ENCODE measurements at places on chromosomes 5 and 9.

- no peak for DNase-seq
These were observed 957 bp downstream of the PRELID1 start for GRCh38 chr5:177304392-177305119.

GRCh38 chr9:137809040-137809576, 68.5 kb upstream of the CACNA1B start:
- no peak for DNase-seq

DNA sequence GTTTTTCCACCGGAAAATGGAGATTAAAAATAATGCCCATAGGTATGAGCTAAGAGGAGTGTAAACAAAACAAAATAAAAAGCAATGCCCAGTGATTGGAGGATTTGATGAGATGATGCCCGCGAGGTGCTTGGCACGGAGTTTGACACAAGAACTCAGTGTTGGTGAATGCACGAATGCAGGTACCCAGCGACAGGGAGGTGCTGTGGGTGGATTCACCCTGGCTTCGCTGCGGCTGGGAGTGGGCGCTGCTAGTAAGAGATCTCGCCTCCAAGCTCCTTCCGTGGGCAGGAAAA, 526 bp upstream of the STXBP1 start:
- DNase-seq, result no peak

DNA sequence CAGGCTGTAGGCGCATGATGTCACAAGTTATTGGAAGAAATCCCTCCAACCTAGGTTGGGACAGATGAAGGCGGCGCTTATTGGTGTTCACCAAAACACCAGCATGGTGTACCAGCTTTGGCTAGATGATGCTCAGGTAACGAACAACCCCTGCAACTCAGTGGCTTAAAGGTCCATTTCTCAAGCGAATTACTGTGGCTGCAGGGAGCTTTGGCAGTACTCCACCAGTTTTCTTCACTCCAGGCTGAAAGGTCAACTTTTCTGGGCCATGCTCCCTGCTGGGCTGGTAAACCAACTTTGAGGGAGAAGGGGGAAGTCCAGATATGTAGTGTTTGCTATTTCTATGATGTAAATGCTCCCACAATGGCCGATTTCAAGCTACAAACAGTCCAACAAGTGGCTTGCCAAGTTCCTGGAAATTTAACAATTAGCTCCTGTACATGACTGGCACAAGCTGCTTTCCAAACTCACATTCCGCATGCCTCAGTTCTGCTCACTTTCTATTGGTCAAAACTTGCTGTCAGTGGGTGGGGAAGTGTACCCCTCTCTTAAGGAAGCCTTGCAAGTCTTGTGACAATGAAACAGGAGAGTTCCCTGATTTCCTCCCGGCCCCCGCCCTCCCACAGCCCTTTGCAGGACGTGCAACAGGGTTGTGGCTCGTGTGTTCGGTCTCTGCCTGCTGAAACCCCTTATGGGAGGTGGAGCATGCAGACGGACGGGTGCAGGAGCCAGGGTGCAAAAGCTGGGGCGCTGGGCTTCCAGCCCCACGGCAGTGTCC, 588 bp upstream of the ZBED3 start:
- DNase-seq, result no peak

GRCh38 chr5:180990882-180991242, 2.2 kb downstream of the BTNL3 start:
- DNase-seq, result no peak

GRCh38 chr9:9142001-9142400, 1342.4 kb upstream of the DMAC1 start:
- DNase-seq, result no peak

DNA sequence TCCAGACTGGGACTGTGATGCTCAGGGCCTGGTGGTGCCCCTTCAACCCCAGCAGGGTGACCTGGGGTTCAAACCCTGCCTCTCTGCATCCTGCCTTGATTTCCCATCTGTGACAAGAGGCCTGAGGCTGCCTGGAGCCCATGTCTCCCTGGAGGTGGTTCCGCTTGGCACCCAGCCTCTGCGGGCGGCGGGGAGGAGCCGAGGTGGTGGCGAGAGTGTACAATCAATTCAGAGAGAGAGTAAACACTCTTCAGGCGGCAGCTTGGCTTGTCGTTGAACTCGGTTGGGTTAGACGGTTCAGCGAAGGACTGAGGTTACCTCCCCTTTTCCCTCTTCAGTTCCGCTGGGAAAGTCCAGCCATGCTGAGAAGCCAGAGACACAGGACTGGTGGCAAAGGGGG, 39.3 kb downstream of the NTNG2 start:
- no peak for DNase-seq

GRCh38 chr9:113355040-113355596, 5.8 kb downstream of the BSPRY start:
- no peak for DNase-seq

GRCh38 chr5:74378464-74378863, 262.1 kb downstream of the ENC1 start:
- no peak for DNase-seq

DNA sequence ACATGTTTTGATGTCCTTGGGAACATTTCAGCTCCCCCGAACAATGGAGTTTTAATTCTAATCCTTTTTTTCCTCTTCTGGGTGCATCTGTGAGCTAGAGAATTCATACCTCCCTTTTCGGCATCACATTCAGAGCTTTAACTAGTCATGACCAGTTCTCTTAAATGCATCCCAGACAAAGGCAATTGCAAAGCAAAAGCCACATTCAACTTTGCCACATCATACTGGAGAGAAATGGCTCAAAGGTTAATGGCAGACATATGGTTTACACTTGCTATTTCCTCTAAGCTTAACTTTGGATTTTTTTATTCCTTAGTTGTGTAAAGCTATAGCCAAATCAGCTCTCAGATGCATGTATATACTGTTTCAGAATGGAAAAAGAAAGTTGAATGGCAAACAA, 153.3 kb downstream of the ESM1 start:
- no peak for DNase-seq

DNA sequence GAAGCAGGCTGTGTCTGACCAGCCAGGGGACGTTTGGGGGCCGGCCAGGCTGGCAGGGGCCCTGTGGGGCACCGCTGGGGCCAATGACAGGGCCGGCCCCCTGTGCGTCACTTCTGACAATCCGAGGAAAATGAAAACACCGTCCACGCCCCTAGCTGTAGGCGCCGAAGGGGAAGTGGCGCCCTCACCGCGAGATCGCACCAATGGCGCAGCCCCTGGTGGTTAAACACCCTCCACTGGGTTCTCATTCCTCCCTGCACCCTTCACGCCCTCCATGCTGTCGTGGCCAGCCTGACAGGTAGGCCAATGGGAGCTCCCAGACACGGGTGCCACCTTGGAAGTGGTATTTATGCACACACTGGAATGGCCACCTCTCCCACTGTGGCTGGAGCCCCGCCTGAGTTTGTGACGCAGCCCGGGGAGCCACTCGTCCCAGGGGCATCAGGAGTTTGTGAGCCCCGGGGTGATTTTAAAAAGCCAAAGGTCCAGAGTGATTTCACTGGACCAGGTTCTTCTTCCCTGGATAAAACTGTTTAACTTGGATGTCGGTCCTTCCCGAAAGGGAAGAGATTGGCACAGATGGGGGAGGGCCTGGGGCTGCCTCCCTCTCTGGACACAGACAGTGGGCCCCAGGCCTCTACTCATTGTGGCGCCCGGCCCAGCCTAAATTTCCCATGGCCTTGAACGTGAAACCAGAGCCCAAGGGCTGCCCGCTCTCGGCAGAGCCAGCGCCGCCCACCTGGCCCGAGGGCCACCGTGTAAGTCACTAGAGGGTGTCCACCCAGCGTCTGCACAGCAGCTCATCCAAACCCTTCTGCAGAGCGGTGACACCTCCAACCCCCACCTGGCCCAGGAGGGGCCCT, 49.7 kb downstream of the NKD2 start:
- no peak for DNase-seq

DNA sequence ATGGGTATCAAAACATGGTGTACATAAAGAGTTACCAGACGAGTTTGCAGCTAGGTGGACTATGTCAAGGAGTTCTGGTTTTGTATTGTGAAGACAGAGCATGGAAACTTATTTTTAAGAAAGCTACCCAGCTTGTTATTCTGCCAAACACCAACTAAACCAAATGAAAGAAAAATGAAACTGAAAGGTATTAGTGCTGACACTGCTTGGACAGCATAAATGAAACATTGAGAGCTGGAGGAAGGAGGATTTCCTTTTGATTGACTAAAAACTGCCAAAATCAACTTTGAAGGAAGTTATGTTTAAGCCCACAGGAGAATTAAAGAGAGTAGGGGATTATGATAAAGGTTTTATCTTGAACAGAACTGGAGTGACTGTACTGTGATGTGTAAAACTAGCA, 766.2 kb downstream of the PTPRD start:
- DNase-seq, result no peak

DNA sequence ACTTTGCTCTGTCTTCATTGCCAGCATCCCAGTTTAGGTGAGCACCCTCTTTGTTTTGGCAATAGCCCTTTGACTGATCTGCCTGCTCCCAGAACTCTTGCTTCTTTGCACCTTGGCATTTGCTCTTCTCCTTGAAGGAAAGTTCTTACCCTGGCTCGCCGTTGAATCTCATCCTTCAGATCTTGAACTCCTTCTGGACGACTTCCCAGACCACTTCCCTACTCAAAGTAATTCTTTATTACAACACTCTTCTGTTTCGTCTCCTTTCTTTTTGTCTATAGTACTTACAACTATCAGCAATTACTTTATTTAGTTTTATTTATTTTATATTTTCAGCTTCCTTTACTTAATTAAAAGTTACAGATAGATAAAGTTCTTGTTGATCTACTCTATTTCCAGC, 1510.1 kb downstream of the MAT2B start:
- no peak for DNase-seq

- no peak for DNase-seq
These were observed 9.3 kb downstream of the NINJ1 start for GRCh38 chr9:93124793-93125192.

- DNase-seq, result no peak
These were observed 142.5 kb downstream of the ACER2 start for GRCh38 chr9:19551124-19551929.

DNA sequence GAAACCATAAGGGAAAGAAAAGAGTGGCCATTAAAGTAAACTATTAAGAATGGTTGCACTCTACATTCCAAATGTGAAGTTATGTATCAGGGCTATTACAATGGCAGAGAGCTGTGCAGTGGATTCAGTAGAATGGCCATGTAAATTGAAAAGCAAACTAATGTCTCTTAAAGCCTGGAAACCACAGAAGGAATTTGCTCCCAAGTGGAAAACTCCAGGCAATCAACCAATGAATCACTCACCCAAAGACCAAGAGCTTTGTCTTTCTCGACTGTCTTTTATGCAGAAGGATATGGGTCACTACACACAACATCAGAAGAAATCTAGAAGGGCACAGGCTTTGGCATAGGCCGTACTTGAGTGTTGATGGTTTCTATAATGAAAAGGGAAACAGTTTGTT, 114.9 kb downstream of the TLE1 start:
- no peak for DNase-seq

- DNase-seq, result no peak
These were observed 50.4 kb upstream of the ASS1 start for GRCh38 chr9:130394320-130394719.

DNA sequence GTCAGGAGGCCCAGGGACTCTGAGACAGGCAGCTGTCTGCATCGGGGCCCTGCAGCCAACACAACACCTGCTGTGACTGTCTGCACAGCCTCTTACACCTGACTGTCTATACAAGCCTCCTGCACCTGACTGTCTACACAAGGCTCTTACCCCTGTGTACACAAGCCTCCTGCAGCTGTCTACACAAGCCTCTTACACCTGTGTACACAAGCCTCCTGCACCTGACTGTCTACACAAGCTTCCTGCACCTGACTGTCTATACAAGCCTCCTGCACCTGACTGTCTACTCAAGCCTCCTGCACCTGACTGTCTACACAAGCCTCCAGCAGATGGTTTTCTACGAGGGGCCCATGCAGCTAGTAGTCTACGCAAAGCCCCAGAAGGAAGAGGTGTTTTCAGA, 18.6 kb downstream of the IRX2 start:
- no peak for DNase-seq

- no peak for DNase-seq
These were observed 701.6 kb downstream of the MTRR start for GRCh38 chr5:8570528-8570927.

- no peak for DNase-seq
These were observed 53.0 kb downstream of the SUB1 start for GRCh38 chr5:32638309-32638708.

- no peak for DNase-seq
These were observed 109.2 kb downstream of the ANXA2R start for GRCh38 chr5:42930934-42931333.

GRCh38 chr5:76582230-76583162, 40.7 kb downstream of the F2RL2 start:
- no peak for DNase-seq

- no peak for DNase-seq
These were observed 797.9 kb downstream of the TLE4 start for GRCh38 chr9:80369641-80370040.

DNA sequence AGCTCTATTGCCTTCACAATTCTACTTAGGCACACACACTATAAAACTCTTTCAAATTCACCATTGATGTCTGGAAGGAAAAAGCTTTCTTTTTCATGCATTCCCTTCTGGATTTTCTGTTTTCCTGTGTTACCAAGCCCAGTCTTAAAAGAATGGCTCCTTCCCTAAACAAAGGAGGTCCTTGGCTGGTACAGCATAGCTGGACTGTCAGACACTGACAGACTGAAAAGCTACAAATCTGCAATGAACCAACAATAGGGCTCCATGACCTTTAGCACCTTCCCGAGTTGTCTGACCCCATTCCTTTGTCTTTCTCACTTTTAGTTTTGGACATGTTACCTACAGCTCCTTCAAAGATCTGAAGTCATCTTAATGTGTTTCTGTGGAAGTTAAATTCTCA, 382.5 kb downstream of the TMEM161B start:
- no peak for DNase-seq

- DNase-seq, result no peak
These were observed 231.9 kb downstream of the MAST4 start for GRCh38 chr5:66828046-66828547.

DNA sequence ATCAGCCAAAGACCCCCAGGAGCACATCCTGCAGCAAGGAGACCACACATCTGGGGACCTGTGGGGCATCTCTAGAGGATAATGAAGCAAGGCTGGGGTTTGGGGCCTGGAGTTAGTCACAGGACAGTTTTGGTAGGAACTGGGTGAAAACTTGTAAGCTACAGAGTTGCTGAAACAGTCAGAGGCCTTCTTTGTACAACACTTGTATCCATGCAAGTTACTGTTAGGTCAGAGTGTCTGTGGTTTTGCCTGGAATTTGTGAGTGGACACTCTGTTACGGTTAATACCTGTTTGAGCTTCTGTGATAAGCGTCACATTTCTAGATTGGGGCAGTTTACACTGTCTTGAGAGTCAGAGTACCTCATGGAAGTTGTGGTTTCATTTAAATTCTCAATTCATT, 22.6 kb upstream of the ASPN start:
- no peak for DNase-seq
